ENCODE measurements at places on chromosomes 3 and 15.

GRCh38 chr3:179682426-179683080, 29.7 kb downstream of the USP13 start:
- DNase-seq: no peak

- no peak for DNase-seq
Observed at GRCh38 chr3:135706758-135707375, 258.7 kb upstream of the PPP2R3A start.

DNA sequence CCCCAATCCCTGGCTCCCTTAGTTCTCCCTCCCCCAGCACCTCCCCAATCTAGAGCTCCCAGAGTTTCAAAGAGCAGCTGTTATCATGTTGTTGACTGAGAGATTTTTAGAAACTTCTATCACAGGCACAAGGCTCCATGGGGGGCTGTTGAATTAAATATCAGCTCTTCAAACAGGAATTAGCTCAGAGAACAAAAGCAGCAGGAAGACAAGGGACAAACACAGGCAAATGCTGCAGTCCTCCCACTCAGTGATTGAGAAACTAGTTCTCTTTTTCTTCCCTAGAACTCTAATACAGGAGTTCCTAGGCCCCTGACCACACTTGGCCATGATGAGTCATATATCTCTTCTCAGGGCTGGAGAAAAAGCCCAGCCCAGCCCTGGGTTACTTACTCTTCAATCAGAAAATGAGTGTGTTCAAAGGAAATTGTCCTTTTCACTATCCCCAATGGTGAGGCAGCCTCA, 262.1 kb downstream of the IGSF11 start:
- no peak for DNase-seq

GRCh38 chr3:71584394-71585011, 975 bp upstream of the FOXP1 start:
- DNase-seq: peak; percentile 55

- DNase-seq: no peak
Observed at GRCh38 chr15:78260489-78260888, 3.9 kb upstream of the DNAJA4 start.

DNA sequence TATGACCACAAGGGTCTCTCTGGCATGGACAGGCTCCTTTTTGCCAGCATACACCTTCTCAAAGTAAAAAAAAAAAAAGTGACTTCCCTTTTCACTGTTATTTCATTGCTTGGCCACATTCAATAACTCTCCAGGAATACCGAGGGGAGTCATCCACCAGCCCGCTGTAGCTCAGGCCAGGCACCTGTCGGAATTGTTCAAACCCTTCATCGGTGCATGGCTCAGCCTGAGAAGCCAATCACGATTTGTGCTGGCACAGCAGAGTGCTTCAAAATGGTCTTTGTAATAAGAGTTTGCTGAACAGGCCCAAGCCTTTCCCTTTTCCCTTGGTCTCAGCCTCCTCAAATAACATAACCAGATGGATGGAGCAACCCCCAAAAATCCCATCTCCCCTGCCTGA, 145.4 kb downstream of the PDZRN3 start:
- DNase-seq: no peak

DNA sequence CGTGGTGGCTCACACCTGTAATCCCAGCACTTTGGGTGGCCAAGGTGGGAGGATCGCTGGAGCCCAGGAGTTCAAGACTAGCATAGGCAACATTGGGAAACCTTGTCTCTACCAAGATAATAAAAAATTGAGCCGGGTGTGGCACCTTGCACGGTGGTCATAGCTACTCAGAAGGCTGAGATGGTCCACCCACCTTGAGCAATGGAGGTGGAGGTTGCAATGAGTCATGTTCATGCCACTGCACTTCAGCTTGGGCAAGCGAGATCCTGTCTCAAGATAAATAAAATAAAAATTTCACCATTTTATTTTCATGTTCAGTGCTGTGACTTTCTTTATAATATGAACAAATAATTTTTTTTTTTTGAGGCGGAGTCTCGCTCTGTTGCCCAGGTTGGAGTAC, 12.5 kb downstream of the MAPK6 start:
- DNase-seq: no peak

- DNase-seq: no peak
Observed at GRCh38 chr3:147400111-147400510, 6.2 kb downstream of the ZIC4 start.

- DNase-seq: peak; percentile 32
Observed at GRCh38 chr15:84749111-84749991, 959 bp downstream of the ZNF592 start.

- no peak for DNase-seq
Observed at GRCh38 chr15:91678003-91678402, 175.5 kb upstream of the SLCO3A1 start.

- peak; percentile 53 for DNase-seq
Observed at GRCh38 chr3:120147072-120147871, 53.0 kb upstream of the GSK3B start.

GRCh38 chr3:100759950-100760349, 50.7 kb downstream of the TFG start:
- no peak for DNase-seq

GRCh38 chr3:26381411-26381810, 241.2 kb upstream of the LRRC3B start:
- DNase-seq: no peak

- DNase-seq: no peak
Observed at GRCh38 chr3:127674101-127674721, 1.5 kb downstream of the ABTB1 start.

DNA sequence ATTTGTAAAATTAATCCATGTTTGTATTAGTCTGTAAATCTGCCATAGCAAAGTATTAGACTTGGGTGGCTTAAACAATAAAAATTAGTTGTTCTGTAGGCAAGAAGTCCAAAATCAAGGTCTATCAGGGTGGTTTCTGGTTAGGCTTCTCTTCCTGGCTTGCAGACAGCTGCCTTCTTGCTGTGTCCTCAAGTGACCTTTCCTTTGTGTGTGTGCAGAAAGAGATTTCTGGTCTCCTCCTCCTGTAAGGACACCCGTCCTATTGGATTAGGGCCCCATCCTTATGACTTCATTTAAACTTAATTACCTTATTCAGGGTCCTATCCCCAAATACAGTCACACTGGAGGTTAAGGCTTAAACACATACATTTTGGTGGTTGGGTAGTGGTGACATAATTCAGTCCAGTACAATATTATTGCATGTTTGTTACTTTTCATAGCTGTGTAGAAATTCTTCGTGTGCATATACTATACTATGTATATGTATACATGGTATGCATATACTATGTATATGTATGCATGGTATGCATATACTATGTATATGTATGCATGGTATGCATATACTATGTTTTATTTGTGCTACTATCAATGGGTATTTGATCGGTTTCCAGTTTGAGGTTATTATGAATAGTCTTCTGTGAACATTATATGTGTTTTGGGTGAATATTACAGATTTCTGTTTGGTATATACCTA, 57.9 kb upstream of the RNU6-1 start:
- DNase-seq: no peak

- DNase-seq: no peak
Observed at GRCh38 chr15:75673426-75674235, 25.9 kb downstream of the SNX33 start.

DNA sequence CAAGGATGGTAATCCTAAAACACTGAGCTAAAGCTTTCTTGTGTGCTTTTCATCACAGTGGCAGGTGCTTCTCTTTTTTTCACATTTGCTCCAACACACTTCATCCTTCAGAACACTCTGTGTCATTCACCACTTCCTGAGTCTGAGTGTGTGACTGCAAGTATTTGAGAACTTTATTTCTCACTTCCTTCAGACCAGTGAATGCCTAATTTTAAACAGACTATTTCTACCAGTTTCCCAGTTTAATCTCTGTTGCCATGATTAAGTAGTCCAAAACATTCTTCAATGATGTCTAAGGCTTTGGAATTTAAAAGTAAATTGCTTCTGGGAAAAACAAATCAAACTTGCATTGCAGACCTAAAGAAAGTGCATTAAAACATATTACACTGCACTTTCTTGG, 541.2 kb downstream of the RBMS3 start:
- DNase-seq: no peak

- DNase-seq: no peak
Observed at GRCh38 chr3:27986234-27986879, 255.1 kb upstream of the CMC1 start.

DNA sequence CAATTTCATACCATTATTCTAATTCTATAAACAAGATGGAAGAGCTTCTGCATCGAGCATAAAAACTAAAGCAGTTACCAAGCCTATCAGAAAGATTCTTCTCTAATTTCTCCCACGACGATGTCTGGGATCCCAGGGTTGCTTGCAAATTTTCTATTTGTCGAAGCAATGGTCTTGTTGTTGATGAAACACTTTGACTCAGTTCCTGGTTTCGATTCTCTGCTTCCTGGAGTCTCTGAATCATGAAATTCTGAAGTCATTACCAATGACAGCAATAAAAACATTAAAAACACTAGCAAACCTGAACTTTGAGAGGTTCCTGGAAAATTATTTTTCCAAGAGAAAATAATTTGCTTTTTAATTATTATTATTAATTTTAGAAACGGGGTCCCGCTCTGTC, 18.7 kb downstream of the TMF1 start:
- no peak for DNase-seq

GRCh38 chr3:21168471-21168870, 582.5 kb downstream of the ZNF385D start:
- no peak for DNase-seq

DNA sequence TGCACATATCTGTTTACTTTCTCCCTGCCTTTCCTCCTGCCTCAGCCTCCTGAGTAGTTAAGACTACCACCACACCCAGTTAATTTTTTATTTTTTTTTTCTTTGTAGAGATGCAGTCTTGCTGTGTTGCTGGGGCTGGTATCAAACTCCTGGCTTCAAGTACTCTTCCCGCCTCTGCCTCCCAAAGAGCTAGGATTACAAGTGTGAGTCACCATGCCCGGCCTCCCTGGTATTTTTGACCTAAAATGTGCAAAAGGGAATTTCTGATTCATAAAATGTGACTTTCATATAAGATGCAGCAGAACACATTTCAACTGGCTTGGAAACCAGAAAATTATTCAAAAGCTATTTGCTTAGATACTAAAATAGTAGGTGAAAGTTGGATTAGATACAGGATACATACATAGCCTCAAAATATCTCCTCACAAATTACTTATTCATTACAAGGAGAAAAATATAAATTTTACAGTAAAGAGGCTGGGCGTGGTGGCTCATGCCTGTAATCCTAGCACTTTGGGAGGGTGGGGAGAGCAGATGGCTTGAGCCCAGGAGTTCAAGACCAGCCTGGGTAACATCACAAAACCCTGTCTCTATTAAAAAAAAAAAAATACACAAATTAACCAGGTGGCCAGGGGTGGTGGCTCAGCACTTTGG, 32.0 kb downstream of the MAP4 start:
- DNase-seq: no peak

GRCh38 chr3:107704477-107704876, 181.7 kb downstream of the BBX start:
- no peak for DNase-seq

DNA sequence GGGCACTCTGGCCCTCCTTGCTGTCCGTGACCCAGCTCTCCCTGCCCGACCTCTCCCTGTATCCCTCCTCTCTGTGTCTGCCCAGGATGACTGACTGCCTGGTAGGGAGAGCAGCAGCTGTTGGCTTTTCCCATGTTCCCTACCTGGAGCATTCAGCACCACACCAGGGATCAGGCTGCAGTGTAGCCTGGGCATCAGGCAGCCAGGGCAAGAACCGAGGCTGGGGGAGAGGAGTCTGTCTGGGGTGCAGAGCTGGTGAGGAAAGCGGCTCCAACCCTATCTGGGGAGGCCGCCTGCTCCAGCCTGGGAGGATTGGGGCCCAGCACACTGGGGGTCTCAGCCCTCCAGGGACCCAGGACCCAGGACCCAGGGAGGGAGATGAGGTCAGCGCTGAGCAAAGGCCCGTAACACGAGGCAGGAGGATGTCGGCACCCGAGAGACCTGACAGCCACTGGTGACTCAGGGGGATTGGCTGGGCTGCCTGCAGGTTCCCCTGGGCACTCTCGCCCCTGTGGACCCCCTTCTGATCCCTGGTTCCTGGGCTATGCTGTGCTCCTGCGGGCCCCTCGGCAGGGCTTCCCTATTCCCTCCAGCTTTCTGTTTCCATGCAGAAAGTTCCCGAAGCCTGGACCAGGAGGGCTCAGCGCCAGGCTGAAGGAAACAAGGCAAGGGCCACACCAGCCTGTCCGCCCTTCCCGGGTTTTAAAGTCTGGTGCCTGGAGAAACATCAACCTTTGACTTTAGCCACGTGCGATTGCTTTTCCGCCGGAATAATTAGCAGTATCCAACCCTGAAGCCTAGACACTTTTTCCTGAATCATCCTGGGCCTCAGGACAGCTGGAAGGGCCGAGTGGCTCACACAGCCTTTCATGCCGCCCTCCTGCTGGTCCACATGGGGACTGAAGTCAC, 128.2 kb upstream of the MEF2A start:
- no peak for DNase-seq

- DNase-seq: no peak
Observed at GRCh38 chr3:122010506-122010905, 11.5 kb downstream of the ILDR1 start.

GRCh38 chr3:150006794-150007193, 36.1 kb upstream of the PFN2 start:
- DNase-seq: no peak

- DNase-seq: no peak
Observed at GRCh38 chr3:126287536-126288241, 69.5 kb downstream of the KLF15 start.

DNA sequence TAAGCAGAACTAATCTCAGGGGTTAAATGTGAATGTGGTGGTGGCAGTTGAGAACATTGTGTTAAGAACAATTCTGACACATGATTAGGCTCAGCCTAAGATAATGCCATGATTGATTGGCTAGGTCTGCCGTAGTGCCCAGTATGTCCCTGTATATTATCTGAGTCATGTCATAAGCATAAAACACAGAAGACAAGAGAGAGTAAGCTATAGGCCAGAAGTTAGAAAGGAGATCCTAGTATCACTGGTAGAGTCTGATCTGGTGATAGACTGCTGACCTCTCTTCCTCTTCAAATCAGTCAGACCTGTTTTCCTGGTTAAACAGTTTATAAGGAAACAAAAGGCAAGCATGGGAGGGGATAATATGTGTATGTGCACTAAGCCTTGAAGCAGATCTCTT, 30.1 kb upstream of the ATP8B4 start:
- no peak for DNase-seq
